ENCODE measurements at places on chromosomes 13 and 19.

DNA sequence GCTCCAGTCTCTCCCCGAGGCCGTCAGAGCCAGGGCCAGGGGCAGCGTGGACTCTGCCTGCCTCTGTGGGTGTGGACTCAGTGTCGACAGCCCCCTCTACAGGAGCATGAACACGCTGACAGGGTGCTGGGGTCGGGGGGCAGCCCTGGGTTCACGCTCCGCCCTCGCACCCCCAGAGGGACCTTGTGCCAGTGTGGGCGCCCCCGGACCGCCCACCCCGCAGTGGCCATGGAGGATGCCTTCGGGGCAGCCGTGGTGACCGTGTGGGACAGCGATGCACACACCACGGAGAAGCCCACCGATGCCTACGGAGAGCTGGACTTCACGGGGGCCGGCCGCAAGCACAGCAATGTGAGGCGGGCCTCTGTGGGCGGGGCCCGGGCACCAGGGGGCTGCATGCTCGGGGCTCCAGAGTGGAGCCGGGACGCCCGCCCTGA lies 8.3 kb downstream of the TRPM4 start:
- no peak for DNase-seq

- DNase-seq: no peak
Observed at GRCh38 chr13:51501096-51501495, 48.3 kb upstream of the INTS6 start.

- no peak for DNase-seq
Observed at GRCh38 chr19:56107626-56108351, 13.3 kb downstream of the ZNF787 start.

GRCh38 chr13:32407854-32408253 lies 20.1 kb downstream of the N4BP2L1 start:
- no peak for DNase-seq

- DNase-seq: peak; percentile 65
Observed at GRCh38 chr19:18156841-18157464, 4.0 kb downstream of the PIK3R2 start.

DNA sequence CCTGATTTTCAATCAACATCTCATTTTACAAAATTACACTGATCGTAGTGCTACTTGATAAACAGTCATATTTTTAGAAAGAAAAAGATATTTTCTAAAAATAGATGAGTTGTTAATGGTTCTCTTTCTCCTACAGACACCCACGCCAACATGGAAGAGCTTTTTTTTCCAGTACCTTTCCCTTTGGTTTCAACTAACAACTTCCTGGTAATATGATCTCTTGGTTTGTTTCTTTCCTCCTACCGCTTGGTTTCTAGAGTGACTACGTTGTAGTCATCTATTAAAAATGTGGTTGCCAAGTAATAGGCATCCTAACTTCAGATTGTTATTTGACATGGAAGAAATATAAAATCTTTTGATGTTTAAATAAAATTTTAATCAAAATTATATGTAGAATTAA lies 189.0 kb downstream of the LACC1 start:
- DNase-seq: peak; percentile 45

DNA sequence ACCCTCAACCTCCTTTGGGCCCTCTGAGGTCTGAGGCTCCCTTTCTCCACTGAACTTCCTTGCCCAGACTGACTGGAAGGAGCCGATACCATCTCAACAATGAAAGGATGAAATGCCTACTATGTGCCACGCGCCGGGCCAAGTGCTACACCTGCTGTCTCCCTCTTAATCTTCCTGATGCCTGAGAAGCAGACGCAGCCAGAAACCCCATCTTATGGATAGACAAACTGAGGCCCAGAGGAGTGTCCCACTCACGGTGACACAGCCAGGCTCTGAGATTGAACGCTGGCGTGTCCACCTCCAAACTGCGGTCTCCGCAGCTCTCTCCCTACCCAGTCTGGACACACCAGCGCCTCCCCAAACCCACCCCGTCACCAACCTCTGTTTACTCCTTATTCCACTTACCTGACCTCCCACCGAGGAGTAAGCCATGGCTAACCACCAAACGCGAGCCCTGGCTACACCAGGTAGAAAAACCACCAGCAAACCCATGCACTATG lies 20.9 kb downstream of the MLLT1 start:
- DNase-seq: no peak

- no peak for DNase-seq
Observed at GRCh38 chr19:17555929-17556813, 722 bp downstream of the COLGALT1 start.

- no peak for DNase-seq
Observed at GRCh38 chr13:58977085-58977484, 1186.6 kb downstream of the DIAPH3 start.

DNA sequence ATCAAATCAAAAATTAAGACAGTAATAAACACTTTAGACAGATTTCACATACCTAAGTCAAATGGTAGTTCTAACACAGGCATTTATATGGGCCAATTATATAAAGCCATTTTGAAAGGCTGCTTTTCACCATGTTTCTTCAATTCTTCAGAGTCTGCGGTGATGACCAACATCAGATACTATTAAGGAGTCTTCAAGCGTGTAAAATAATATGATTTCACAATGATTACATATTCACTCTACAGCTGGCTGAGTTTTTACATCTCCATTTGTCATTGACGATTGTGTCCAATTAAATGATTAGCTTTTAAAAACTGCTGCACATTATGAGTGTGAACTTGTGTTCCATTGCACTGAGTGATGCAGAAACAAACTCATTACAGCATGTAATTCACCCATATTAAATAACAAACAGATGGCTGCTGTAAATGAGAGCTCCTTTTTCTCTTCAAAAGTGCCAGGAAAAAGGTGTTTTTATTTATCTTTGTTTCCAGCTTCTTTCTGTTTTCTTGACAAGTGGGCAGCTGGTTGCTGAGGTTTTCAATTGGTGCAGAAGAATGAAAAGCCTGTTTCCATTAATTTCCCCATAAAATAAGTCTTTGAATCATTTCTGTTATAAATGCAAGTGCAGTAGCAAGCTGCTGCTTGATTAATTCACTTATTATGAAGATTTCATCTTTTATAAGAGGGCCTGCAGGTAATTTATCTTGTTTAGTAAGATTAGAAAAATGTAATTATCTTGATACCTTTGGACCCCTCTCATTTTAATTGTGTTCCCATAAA lies 676.1 kb upstream of the KLHL1 start:
- no peak for DNase-seq

DNA sequence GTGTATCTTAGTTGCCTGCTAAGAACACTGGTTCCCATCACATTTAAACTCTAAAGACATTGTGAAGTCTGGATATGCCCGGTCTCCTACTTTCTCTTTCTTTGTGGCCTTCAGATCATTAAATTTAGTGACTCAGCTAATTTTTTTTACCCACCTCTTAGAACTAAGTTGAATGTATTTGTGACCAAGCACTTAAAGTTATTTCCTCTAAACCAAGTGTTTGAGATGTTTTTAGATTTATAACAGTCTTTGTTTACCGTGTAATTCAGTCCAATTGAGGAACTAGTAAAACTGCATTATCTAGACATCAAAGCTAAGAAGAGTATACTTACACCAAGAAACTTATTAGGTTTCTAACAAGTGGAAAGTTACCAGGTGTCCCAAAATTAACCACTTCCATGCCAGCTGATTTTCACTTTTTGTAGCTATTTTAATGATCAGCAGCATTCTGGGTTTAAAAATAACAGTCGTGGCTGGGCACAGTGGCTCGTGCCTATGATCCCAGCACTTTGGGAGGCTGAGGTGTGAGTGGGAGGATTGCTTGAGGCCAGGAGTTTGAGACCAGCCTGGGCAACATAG lies 53.1 kb downstream of the ARHGAP35 start:
- no peak for DNase-seq

DNA sequence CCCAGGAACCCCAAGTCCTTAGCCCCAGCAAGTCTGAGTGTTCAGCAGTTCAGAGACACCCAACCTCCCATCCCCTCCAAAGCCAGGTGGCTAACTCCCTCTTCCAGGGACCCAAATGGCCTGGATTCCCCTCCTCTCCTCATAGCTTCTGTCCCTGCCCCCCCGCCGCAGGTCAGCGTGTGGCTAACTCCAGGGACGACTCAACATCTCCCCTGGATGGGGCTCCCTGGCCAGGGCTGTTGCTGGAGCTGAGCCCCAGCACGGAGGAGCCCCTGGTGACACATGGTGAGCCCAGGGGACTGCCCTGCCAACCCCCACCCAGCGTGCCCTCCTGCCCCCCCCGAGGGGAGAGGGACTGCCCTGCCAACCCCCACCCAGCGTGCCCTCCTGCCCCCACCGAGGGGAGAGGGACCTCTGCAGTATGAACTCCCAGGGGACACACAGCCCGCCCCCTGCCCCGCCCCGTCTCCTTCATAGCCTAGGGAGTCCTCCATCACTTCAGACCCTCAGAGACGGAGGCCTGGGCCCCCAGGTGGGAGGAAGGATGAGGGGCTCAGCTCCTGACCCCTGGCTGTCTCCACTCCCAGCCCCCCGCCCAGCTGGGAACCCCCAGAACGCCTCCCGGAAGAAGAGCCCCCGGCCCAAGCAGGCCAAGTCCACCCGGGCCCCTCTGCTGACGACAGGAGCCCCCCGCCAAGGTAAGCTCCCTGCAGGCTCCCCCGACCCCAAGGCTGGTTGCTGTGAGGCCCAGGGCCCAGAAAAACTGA lies 1.7 kb downstream of the SSC5D start:
- no peak for DNase-seq

- no peak for DNase-seq
Observed at GRCh38 chr13:104442536-104442935, 1376.3 kb upstream of the SLC10A2 start.

- DNase-seq: no peak
Observed at GRCh38 chr19:22622901-22623840, 11.0 kb upstream of the ZNF492 start.

DNA sequence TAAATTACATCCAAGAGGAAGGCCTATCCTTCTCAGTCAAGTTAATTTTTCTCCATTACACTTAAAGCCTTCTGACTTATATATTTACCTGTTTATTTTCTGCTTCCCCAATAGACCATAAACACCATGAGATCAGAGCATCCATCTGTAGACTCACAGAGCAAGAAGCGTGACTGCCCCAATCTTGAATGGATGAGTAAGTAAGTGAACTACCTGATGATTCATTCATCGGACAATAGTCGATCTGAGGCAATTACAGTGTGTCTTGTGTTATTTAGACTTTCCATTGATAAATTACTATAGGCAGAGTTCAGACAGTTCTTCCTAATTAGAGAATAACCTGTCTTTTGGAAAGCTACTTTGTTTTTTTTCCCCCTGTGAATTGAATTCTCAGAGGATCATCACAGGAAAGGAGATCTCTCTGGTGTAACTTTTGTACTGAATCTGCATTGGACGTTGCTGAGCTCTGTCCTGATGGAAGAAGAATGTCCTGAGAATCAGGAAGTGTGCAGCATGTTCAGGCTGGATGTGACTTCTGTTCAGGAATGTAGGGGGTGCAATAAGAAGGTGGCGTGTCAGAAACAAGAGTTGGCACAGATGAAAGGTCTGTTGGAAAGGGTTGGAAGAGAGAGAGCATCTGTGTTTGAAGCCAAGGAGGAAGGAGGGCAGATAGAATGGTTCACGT lies 367.0 kb downstream of the NALCN start:
- DNase-seq: no peak

DNA sequence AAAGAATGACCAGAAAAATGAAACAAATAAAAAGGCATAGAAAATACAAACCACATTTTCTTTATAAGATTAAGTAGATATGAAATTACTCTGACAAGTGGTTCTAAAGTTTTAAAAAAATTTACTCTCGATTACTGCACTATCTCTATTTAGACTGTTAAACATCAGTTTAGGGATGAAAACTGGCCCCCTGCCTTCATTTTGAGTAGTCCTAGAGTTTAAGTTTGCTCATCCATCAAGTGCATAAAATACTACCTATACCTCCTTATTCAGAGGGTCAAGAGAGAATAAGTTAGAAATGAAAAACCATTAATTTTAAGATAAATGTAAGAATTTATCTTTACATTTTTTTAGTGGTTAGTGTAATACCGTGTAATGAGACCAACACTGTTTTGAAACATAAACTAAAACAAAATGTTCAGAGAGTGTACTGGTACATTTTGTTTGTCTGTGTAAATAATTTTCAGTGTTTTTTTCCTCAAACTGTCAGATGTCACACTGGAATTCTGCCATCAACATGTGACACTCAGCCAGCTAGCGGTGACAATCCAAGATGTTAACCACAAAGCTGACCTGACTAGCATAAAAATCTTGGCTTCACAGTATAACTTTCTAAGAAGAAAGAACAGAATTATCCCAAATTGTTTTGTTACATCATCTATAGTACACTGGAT lies 184.8 kb upstream of the PCDH20 start:
- no peak for DNase-seq

DNA sequence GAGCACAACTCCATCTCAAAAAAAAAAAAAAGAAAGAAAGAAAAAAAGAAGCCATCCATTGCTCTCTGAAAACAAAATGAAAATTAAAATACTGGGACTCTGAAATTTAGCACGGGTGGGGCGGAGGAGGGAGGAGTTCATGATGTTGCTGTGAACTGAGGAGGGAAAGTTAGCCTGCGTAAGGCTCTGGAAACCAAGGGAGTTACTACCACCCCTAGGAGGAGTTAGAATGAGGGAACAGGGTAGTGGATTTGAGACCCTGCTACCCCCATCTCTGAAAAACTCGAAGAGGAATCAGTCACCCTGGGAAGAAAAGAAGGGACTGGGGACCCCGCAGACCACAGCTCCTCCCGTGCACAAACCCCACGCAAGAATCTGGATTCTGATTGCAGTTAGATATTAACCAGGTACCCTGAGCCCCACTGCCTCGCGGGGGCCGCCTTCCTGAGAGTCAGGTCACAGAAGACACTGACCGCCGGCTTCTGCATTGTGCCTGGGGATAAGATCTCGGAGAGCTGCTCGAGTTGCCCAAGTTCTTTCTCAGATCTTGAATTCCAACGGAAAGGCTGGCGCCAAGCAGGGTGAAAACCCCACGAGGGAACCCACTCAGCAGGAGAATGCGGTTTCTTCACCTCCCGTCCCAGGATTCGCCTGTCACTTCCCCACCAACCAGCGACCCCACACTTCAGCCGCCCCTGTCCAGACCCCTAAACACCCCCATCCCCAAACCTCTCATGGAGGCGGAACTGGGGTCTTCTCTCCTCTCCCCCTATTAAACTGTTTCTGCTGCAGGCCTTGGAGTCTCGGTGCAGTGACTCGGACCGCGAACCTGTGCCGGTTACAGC lies 870 bp downstream of the ZNF442 start:
- no peak for DNase-seq

DNA sequence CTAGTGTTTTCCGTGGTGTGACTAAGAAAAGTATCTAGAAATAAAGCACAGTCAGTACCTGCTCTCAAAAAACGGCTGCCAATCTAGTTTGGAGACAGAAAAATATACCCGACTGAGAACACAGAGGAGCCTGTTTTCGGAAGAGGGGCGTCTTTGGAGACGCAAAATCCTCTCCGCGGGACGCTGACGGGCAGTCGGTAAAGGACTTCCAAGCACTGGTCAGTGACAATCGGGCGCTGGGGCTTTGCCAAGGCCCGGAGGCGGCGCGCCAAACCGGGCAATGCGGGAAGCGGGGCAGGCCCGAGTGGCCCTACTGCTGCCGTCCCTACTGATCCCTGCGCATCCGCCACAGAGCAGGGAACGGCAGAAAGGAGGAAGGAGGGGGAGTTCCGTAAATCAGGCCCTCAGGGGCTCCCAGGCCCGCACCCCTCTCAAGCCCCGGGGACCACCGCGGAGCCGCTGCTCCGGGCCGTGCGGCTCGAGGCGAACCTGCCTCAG lies 588 bp upstream of the DPY19L3 start:
- no peak for DNase-seq

Measured in skeletal muscle cell (primary cell).